Transverse colon (tissue), 4 donors: ENCODE measurements at places on chromosomes 1 and 21. TPM values are rescaled to one million over a fixed set of nuclear protein-coding genes. Genes with fewer than 3 reads are reported as not detected.
A peak's percentile ranks its signal among the peaks of the same experiment; 100 is the strongest.

GRCh38 chr21:40736145-40736544 lies 110.8 kb downstream of the DSCAM start:
- H3K36me3 ChIP-seq, result no peaks in the 10 kb centered on the region
- no peaks in the 10 kb centered on the region for H3K4me1 ChIP-seq
- no peaks in the 10 kb centered on the region for H3K27me3 ChIP-seq
- H3K27ac ChIP-seq, result no peak overlapping the region
- no peak for DNase-seq
- H3K4me3 ChIP-seq, result no peak overlapping the region

- no peaks in the 10 kb centered on the region for H3K27me3 ChIP-seq
- no peak overlapping the region for H3K4me3 ChIP-seq
- no peak overlapping the region for H3K27ac ChIP-seq
Measured at GRCh38 chr1:160721473-160721872, 9.9 kb upstream of the CD48 start.

GRCh38 chr1:196407358-196408051 lies 200.7 kb downstream of the KCNT2 start:
- peak overlapping the region; percentile 64 for H3K27ac ChIP-seq
- no peaks in the 10 kb centered on the region for H3K4me1 ChIP-seq
- no peak overlapping the region for H3K4me3 ChIP-seq
- H3K27me3 ChIP-seq, result no peaks in the 10 kb centered on the region
- H3K36me3 ChIP-seq, result no peaks in the 10 kb centered on the region

DNA sequence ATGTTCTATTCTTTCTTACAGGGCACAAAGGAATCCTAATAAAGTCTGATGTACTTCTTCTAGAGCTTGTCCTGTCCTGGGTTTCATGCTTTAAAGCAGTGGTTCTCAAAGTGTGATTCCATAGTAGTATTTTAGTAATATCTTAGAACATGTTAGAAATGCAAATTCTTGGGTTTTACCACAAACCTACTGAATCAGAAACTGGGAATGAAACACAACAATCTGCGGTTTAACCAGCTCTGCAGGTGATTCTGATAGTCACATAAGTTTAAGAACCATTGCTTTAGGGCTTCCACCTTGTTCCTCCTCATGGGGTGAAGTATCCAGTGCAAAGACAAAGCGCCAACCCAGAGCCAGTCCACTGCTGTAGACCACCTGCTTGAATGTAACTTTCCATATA lies 41.1 kb downstream of the NGF start:
- no peak overlapping the region for H3K27ac ChIP-seq
- H3K36me3 ChIP-seq, result no peaks in the 10 kb centered on the region
- no peak overlapping the region for H3K4me3 ChIP-seq

- peak overlapping the region; percentile 14 for H3K4me3 ChIP-seq
- no peak for DNase-seq
- no peaks in the 10 kb centered on the region for H3K4me1 ChIP-seq
Measured at GRCh38 chr1:243483071-243483771, 227.4 kb downstream of the SDCCAG8 start.

DNA sequence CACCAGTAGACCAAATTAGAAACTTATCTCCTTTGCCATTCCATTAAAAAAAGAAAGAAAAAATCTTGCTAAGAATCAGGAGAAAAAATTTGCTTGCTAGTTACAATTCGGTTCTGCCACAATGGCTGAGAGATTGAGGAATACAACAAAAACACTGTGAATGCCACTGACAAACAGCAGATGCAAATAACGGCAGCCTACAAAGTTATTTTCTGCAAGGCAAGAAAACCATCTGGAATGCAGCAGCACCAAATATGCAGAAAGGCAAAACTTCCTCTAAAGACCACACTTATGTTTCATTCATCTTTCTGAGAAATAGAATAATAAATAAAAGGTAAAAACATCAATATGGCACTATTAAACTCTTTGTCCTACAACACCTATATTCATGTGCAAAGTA lies 75.7 kb downstream of the ENAH start:
- H3K4me3 ChIP-seq, result no peak overlapping the region
- no peak overlapping the region for H3K27ac ChIP-seq
- no peaks in the 10 kb centered on the region for H3K4me1 ChIP-seq
- no peaks in the 10 kb centered on the region for H3K36me3 ChIP-seq

- H3K27ac ChIP-seq, result no peak overlapping the region
- no peaks in the 10 kb centered on the region for H3K27me3 ChIP-seq
- peaks cover 3% of the 10 kb centered on the region for H3K4me1 ChIP-seq
- peak; percentile 48 for DNase-seq
- no peak overlapping the region for H3K4me3 ChIP-seq
- no peaks in the 10 kb centered on the region for H3K36me3 ChIP-seq
Measured at GRCh38 chr1:31736675-31737074, 27.5 kb downstream of the ADGRB2 start.

DNA sequence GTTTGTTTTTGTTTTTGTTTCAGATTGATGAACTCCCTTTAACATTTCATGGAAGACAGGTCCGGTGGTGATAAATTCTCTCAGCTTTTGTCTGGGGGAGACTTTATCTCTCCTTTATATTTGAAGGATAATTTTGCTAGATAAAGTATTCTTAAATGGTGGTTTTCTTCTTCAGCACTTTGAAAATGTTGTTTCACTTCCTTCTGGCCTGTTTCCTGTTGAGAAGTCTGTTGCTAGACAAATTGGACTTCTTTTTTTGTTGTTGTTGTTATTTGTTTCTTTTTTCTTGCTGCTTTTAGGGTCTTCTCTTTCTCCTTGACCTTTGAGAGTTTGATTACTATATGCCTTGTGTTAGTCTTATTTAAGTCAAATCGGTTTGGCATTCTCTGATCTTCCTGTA lies 50.8 kb downstream of the CRP start:
- no peaks in the 10 kb centered on the region for H3K36me3 ChIP-seq
- H3K27me3 ChIP-seq, result no peaks in the 10 kb centered on the region
- no peaks in the 10 kb centered on the region for H3K4me1 ChIP-seq
- no peak for DNase-seq
- H3K27ac ChIP-seq, result no peak overlapping the region

DNA sequence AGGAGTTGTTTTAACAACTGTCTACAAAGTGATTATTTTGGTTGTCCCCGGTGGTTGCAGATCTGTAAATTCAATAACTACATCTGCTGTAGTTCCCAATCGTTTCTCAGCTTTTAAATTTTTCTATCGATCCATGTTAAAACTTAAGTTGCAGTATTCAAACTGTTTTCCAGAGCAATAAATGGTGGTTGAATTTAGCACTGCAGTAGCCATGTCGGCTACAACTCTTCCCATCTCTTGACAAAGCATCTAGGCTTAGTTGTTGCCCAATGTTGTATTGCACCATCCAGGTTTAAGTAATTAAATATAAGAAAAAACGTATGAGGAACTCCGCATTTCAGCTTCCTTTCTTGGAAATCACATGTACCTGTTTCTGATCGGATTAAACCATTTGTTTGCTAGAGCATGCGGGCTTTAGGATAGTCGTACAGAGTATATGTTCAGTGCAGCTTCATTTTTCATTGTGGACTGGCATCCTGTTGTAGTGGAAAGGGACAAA lies 996 bp downstream of the CNIH4 start:
- H3K27ac ChIP-seq, result peak overlapping the region; percentile 97
- H3K4me3 ChIP-seq, result peak overlapping the region; percentile 95
- H3K36me3 ChIP-seq, result no peaks in the 10 kb centered on the region
- no peaks in the 10 kb centered on the region for H3K27me3 ChIP-seq
- no peak for DNase-seq
- H3K4me1 ChIP-seq, result peaks cover 33% of the 10 kb centered on the region

DNA sequence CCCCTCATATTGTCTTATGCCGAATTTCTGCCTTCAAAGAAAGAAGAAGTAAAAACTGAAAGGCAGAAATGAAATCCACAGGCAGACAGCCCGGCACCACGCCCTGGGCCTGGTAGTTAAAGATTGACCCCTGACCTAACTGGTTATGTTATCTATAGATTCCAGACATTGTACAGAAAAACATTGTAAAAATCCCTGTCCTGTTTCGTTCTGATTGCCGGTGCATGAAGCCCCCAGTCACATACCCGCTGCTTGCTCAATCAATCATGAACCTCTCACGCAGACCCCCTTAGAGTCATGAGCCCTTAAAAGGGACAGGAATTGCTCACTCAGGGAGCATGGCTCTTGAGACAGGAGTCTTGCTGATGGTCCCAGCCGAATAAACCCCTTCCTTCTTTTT lies 49.3 kb downstream of the JMJD4 start:
- H3K27ac ChIP-seq, result no peak overlapping the region
- no peaks in the 10 kb centered on the region for H3K4me1 ChIP-seq
- DNase-seq, result no peak

DNA sequence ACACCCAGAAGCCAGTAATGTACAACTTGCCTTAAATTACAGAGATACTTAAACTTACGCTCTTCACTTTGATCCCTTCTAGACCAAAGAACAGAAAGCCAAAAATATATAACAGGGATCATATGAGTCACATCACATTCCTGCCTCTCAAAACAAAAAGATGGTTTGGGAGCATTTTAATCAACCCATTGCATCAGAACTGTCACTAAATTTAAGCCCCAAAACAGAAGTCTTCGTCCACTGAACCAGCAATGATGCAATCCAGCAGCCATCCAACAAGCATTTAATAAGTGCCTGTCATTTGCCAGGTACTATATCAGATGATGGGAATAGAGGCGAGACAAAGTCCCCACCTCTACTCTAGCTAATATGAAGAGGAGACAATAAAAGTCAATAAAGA lies 42.7 kb upstream of the GLIS1 start:
- H3K27me3 ChIP-seq, result no peaks in the 10 kb centered on the region
- H3K4me3 ChIP-seq, result no peak overlapping the region

- no peaks in the 10 kb centered on the region for H3K4me1 ChIP-seq
- no peak overlapping the region for H3K27ac ChIP-seq
- no peak overlapping the region for H3K4me3 ChIP-seq
- DNase-seq, result no peak
- peaks cover 16% of the 10 kb centered on the region for H3K27me3 ChIP-seq
- no peaks in the 10 kb centered on the region for H3K36me3 ChIP-seq
Measured at GRCh38 chr1:22323141-22323845, 128.4 kb upstream of the ZBTB40 start.

- no peak overlapping the region for H3K4me3 ChIP-seq
- no peak overlapping the region for H3K27ac ChIP-seq
- no peaks in the 10 kb centered on the region for H3K36me3 ChIP-seq
Measured at GRCh38 chr1:108107658-108108057, 92.5 kb downstream of the SLC25A24 start.

GRCh38 chr1:84973498-84974334 lies 23.2 kb downstream of the MCOLN2 start:
- no peaks in the 10 kb centered on the region for H3K36me3 ChIP-seq
- H3K4me1 ChIP-seq, result peaks cover 23% of the 10 kb centered on the region
- H3K4me3 ChIP-seq, result no peak overlapping the region
- no peaks in the 10 kb centered on the region for H3K27me3 ChIP-seq
- H3K27ac ChIP-seq, result no peak overlapping the region

- DNase-seq, result no peak
- peaks cover 10% of the 10 kb centered on the region for H3K4me1 ChIP-seq
- H3K36me3 ChIP-seq, result peaks cover 23% of the 10 kb centered on the region
- H3K27me3 ChIP-seq, result no peaks in the 10 kb centered on the region
- H3K4me3 ChIP-seq, result no peak overlapping the region
Measured at GRCh38 chr1:6623269-6623965, 1.3 kb upstream of the THAP3 start.

DNA sequence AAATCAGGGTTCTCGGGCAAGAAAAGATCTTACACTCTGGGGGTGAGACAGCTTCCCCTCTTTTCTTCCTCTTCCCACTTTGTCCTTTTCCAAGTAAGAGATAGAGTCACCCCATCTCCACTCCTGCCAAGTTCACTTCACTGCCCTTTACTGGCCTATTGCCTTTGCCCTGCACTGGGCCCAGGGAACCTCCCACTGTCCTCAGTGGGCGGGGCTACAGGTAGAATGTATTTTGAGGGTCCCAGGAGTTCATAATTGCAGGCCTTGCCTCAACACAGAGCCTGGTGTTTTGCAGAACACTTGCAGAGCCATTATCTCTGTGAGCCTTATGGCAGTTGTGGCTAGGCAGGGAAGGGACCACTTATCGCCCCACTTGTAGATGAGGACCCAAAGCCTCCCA lies 3.3 kb downstream of the AMPD2 start:
- H3K27ac ChIP-seq, result no peak overlapping the region
- H3K4me1 ChIP-seq, result peaks cover 14% of the 10 kb centered on the region
- no peak overlapping the region for H3K4me3 ChIP-seq
- H3K36me3 ChIP-seq, result no peaks in the 10 kb centered on the region
- H3K27me3 ChIP-seq, result no peaks in the 10 kb centered on the region
- DNase-seq, result no peak

DNA sequence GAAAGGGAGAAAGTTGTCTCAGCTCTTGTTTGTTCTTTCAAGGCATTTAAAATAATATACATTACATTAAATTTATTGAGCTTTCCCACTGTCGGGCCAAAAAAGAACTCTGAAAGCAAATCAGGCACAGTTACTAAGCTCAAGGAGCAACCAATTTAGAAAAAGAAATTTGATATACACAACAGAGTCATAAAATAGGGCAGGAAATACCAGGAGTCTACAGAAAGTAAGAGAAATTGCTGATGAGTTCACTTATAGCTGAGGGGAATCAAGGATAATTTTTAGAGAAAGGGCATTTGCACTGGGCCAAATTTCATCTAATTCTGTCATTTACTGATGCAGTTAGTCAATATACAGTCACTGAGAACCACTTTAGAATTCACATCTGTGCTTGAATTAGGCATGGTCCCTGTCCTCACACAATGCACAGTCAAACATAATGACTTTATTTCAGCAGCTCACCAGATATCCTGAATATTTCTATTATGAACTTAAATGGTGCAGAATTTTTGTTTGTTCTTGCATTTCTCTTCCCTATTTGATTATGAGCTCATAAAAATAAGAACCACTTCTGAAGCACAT lies 249.6 kb upstream of the BEND5 start:
- H3K4me3 ChIP-seq, result no peak overlapping the region
- H3K27ac ChIP-seq, result no peak overlapping the region
- no peaks in the 10 kb centered on the region for H3K36me3 ChIP-seq
- DNase-seq, result no peak
- no peaks in the 10 kb centered on the region for H3K27me3 ChIP-seq

DNA sequence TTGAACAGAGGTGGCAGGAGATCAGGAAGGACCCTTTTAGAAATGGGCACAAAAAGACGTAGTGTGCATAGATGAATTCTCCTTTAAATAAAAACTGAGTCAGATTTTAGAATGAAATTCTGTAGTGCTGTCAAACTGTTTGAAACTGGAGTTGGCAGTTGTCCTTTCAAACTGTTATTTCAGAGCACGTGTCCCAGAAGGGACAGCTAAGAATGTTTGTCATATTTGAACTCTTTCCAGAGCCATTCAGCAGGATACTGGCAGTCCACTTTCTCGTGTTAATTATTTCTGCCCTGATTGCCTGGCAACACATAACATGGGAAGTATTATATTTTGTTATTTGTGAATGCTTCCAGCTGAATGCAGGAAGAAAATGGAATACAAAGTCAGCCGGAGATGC lies 212.3 kb upstream of the DPYD start:
- DNase-seq, result no peak
- no peaks in the 10 kb centered on the region for H3K4me1 ChIP-seq
- no peaks in the 10 kb centered on the region for H3K36me3 ChIP-seq
- H3K27me3 ChIP-seq, result no peaks in the 10 kb centered on the region
- no peak overlapping the region for H3K27ac ChIP-seq

SMCP gene
- not detected for total RNA-seq

SAMSN1 gene
- 3.3 TPM for total RNA-seq

ZSCAN20 gene
- 5.7 TPM for total RNA-seq

LCE2C gene
- not detected for total RNA-seq

RGS18 gene
- 0.68 TPM for total RNA-seq

SPRR1B gene
- not detected for total RNA-seq

TEKT2 gene
- not detected for total RNA-seq

ANKRD34A gene
- total RNA-seq, result 0.41 TPM
